ENCODE measurements at places on chromosomes 5 and 9.

DNA sequence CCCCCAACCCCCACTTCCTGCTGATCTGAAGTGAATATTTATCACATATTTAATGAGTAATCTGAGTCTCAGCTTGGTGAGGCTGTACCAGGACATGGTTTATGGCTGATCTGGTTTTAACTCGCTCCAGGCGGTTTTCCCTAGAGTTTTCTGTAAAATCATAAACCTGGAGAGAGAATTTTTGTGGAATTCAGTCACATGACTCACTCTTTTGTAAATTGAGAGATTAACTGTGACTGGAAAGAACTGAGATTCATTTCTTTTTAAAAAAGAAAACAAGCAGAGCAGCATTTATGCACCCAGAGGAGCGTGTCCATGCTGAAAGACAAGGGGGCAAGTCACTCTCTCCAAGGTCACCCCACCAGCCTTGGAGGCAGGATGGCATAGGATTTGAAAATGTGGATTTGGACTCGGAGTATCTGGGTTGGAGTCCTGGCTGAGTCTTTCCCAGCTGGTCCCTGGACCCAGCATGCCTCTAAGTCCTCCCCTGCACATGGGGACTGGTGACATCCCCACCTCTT lies 81.8 kb downstream of the ZNF618 start:
- DNase-seq, result no peak

- DNase-seq, result peak; percentile 25
These were observed 34.4 kb upstream of the RANBP6 start for GRCh38 chr9:6049798-6050197.

- DNase-seq, result no peak
These were observed 53.6 kb downstream of the C9orf50 start for GRCh38 chr9:129567329-129567728.

- DNase-seq, result no peak
These were observed 89.2 kb downstream of the CAMSAP1 start for GRCh38 chr9:135817951-135818717.

DNA sequence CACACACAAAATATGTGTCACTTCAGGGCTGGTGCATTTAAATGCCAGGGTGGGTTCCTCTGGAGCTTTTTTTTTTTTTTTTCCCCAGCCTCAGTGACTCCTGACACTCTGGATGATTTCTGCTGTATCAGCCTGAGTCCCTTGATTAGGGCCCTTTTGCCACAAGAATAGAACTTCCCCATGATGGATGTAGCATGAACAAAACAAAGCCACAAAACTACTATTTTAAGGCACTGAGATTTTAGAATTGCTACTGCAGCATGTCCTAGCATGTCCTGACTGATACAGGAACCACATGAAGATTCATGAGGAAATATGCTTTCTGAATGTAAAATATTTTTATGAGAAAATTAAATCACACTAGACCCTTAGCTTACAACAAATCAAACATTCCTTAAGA lies 13.9 kb upstream of the ADGRD2 start:
- DNase-seq, result no peak

DNA sequence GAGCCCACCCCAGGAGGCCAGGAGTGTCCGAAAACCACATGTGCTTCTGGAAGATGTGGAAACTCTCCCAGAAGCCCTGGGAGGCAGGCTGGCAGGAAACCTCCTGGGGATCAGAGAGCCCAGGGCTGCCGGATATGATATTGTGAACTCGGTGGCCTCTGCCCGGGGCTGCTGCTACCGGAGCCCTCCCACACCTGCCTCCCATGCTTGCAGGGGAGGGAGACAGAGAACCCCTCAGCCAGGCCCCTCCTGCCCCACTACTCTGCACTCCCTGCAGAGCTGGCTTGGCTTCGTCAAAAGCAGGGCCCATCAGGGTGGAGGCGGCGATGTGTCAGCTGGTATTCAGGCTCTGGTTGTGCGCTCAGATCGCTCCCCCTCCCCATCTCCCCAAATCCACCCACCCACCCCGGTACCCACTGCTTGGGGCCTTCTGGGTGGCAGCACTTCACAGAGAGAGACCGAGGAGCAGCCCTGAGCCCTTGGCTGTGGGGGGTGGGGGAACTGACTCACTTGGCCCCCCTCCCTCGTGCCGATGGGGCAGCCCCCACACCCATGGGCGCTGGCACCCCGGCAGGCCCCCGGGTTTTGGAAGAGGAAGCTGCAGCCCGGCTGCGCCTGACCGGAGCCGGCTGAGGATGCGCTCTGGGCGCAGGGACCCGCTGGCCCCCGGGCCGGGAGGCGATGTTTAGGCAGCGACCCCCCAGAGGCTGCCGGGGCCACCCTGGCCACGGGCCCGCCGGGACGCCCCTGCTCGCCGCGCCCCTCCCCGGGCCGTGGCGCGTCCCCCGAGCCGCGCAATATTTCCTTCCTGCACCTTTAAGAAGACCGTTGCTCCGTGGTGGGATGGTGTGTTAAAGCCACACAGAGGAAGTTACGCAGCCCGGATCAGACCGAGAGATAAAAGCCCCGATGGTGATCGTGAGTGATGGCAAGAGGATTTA lies 786 bp upstream of the NTNG2 start:
- peak; percentile 57 for DNase-seq

GRCh38 chr5:68699966-68700365 lies 393.8 kb upstream of the SLC30A5 start:
- DNase-seq, result no peak

DNA sequence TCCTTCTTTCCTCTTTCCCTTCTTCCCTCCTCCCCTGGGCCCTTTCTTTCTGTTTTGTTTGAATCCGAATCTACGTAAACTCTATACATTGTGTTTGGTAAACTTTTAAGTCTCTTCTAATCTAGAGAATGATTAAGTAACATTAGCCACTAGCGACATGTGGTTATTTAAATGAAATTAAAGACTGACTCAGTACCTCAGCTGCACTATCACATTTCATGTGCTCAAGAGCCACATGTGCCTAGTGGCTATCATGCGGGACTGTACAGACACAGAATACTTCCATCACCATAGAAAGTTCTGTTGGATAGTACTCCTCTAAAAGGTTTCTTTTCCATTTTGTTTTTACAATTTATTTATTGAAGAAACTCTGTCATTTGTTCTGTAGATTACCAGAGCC lies 29.0 kb downstream of the DCTN4 start:
- no peak for DNase-seq

- DNase-seq, result no peak
These were observed 92.9 kb upstream of the GRHPR start for GRCh38 chr9:37329576-37329975.

GRCh38 chr9:137441289-137441934 lies at the start of gene ENTPD8:
Gene ENTPD8 (minus strand): TSS chr9:137441357. CDS start chr9:137438285, 3,072 bp downstream.
- no peak for DNase-seq

Data from activated T-helper 1 cell treated with anti-CD3 and anti-CD28 coated beads, Interleukin-12 subunit alpha, Interleukin-12 subunit beta, Interleukin-2, Interleukin-4 antibody, amounts not matched to agents 30 ng/mL and 10 ng/mL and 1 ng/mL, durations not matched to agents 14 hours and 24 hours and 36 hours (primary cell).